ENCODE measurements at places on chromosomes 6 and 20.
A peak's percentile ranks its signal among the peaks of the same experiment; 100 is the strongest.

GRCh38 chr6:168193816-168194721 lies 115.1 kb upstream of the FRMD1 start:
- no peak for DNase-seq

- no peak for DNase-seq
Measured at GRCh38 chr6:20853828-20854227, 319.6 kb downstream of the CDKAL1 start.

DNA sequence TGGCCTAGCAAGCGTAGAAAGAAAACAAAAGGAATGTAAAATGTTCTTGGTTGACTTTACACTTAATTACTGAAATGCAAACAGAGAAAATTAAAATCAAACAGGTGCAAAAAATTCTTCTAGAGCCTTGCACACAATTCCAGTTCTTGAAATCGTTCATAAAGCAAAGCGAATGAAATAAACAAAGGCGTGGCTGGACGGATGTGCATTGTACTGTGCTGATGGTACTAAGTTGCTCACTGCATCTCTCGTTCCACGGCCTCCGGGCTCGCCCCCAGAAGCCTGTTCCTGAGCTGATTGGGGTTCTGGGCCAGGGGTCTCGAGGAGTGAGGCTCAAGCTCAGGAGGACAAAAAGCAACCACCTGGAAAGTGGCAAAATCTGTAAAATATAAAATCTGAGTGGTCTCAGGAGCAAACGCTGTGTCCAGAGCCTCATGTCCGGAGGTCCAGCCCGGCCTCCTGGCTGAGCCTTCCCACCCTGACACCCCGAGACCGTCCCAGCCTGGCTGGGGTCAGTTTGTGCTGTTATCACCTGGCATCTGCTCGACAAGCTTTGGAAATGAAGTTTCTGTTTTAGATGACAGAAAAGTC lies 71.3 kb downstream of the TTLL2 start:
- no peak for DNase-seq

GRCh38 chr20:5751856-5752255 lies 1.7 kb downstream of the SHLD1 start:
- no peak for DNase-seq

DNA sequence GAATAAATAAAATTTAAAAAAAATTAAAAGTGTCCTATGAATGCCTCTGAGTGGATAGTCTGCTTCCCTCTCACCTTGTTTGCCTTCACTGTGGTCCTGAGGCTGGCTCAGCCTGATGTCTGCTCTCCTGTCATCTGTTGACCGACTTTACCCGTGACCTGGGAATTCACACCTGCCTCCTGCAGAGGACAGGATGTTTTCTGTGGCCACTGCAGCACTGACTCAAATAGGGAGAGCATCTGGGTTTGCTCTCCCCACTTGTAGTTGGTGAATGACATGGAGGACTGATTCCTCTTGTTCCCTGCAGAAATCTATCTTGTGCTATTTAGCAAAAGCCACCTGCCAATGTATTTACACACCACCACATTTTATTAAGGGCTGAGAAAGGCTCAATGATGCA lies 52.4 kb upstream of the ERVFRD-1 start:
- DNase-seq, result no peak

GRCh38 chr20:34215711-34216381 lies 25.4 kb upstream of the ASIP start:
- DNase-seq, result peak; percentile 69

DNA sequence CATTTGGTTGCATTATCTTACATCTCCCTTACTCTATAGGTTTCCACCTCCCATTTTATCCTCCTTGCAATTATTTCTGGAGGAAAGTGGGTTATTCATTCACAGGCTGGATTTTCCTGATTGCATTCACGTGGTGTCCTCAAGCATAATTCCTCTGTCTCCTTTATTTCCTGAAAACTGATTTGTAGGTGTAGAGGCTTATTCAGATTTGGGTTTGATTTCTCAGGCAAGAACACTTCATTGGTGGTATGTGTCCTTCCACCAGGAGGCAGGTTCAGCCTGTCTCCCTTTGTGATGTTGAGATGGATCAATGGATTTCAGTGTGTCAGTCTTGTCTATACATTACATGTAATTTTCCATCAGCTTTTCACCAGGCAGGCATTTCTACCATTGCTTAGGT lies 17.3 kb downstream of the DNPH1 start:
- DNase-seq, result no peak

Data from AG08395 (cell line).